ENCODE measurements at places on chromosomes 2 and 18.

GRCh38 chr2:226799976-226800940, 638 bp upstream of the IRS1 start:
- DNase-seq: no peak

DNA sequence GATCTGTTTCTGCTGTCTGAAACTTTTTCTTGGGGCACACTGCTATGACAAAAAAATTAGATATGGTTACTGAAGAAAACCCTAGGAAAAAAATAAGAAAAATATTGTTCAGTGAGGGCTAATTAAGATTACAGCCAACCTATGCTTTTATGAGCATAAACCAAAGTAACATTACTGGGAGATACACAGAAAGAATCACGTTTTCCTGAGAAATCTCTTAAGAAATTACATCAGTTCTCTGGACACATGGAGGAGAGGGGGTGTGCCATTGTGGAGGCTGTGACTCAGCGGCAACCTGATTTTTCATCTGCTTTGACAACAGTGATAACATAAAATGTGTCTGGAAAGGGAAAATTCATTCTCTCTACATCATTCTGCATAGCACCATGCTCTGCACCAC, 13.4 kb upstream of the NMI start:
- DNase-seq: no peak

- no peak for DNase-seq
Measured at GRCh38 chr2:3073041-3073595, 304.5 kb downstream of the EIPR1 start.

GRCh38 chr18:55763298-55763697, 175.3 kb upstream of the TCF4 start:
- DNase-seq: no peak

DNA sequence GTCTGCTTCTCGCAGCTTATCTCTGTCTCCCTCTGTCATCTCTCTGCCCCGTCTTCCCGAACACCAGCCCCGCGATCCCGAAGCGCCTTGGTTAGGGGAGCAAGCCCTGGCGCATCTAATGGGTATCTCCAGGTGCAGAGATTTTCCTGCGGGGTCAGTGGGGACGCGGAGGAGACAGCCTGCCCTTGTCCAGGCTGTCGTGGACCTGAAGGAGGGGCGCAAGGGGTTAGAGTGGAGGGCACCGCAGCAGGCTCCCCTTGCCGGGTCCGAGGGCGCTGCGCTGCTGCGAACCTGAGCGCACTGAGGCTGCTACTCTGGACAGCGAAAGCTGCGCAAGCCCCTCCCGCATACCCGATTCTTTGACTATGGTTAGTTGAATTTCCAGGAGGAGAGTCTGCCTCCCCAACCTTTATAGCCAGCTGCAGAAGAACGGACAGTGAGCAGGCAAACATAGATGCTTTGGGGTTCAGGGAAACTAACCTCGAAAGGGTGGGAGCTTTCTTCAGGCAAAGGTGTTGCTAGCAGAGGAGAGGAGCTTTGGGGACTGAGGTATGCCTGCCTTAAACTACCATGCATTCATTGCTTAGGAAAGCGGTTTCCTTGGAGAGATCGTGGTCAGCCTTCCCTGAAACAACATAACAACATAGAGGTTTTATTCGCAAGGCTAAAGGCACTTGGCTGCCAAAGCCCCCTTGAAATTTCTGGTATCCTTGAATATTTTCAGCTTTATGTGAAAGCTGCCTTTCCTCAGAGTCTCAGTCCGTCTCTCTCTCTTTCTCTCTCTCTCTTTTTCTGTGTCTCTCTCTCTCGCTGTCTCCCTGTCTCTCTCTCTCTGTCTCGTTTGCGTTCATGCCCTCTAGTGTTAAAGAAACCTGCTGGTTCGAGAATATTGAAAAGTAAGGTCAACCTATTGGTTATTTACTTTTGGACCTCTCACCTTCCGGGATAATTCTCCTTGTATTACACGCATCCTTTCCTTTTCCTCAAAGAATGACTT, 1.6 kb downstream of the GALNT13 start:
- no peak for DNase-seq

Measured in activated CD4-positive, alpha-beta T cell treated with anti-CD3 and anti-CD28 coated beads, Interleukin-2, Interleukin-6, amounts not matched to agents 100 ng/mL and 50 ng/mL, durations not matched to agents 16 hours and 8 hours (primary cell).